RKO (cell line): ENCODE measurements at places on chromosomes 5 and 9.

DNA sequence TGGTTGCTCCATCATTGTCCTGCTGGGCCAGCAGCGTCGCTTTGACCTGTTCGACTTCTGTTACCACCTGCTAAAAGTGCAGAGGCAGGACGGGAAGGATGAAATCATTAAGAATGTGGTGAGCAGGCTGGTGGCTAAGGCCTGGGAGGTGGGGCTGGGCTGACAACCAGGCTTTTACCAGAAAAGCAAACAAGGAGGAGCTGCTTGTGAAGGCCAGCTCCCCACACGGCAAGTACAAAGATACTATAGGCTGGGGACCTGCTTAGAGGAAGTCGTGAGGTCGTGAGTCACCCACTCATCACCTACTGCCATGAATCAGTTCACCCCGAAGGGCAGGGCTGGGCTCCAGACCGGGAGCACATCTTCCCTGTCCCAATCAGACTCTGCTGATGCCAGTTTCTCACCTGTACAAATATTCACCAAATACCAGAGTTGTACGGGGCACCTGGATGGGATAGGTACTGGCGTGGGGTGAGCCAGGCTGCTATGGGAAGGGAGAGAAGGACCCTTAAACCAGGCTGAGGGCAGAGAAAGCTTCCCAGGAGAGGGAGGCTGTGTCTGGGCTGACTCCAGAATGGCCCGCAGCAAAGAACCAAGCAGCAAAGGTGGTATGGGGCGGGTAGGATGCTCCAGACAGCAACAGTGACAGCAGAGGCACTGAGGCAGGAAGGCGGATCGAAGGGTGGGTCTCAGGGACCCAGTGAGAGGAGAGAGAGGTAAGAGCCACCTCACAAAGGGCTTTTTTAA, 69.3 kb upstream of the NIPAL4 start:
- peak; percentile 94 for DNase-seq

DNA sequence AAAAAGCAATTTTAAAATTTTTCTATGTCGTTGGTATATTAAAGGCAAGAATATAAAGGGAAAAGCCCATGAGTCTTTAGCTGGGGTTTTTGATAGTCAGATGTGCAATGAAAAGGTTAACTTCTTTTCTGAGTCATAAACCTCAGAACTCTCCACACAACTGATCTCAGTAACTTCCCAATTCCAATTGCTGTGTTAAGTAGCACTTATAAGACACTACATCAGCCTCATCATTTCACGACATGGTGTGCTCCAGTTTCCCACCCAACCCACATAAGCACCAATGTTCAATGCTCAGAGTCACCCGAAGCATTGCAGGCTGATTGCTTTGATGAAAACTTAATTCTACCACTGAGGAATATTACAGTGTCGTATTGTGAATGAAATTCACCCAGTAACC, 155.8 kb downstream of the TSSK1B start:
- DNase-seq: no peak

DNA sequence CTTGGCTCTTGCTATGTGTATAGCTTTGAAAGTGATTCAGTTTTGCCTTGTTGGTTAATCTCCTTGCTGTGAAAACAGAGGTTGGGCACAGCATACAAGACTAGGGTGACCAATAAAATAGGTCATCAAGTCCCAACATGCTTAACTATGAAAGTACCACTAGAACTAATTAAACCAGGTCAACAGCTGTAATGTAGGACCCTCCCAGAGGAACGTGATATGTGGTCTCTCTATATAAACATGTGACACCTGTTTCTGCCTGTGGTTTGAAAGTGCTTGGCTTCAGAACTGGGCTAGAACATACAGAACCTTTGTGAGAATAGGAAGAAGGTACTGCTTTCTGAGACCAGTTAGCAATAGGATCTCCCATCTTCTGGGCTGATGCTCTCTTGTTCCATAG, 297.1 kb downstream of the FBXL7 start:
- no peak for DNase-seq

GRCh38 chr5:9350301-9350797, 195.5 kb downstream of the SEMA5A start:
- no peak for DNase-seq

DNA sequence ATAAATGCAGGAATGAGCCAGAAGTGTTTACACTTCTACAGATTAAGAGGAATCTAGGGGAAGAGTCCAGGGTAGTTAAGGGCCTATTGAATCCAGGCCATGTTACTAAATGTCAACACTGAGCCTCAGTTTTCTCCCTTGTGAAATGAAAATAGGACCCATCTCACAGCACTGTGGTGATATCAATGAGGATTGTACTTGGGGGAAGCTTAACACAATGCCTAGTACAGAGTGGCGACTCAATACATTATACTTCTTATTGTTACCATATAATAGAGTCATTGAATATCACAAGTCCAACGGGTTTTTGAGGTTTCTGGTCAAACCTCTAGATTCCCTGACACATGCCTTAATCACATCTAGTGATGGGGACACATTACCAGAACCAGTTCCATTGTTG, 4.6 kb downstream of the TRUB2 start:
- DNase-seq: no peak

DNA sequence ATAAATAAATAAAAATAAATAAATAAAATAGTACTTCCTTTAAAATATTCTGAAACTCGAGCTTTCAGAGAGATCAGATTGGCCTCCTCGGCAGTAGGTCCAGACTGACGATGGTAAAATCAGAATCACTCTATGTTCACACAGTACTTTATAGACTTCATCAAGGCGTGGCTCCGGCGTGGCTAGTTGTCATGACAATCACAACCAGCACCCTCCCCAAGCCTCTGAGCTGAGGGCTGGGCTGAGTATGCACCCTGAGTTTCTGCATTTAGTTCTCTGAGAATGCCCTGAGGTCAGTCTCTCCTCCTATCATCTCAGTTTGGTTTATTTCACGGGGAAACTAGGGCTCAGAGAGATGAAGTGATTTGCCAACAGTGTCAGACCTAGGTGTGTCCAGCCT, 43.3 kb upstream of the BARHL1 start:
- DNase-seq: no peak

DNA sequence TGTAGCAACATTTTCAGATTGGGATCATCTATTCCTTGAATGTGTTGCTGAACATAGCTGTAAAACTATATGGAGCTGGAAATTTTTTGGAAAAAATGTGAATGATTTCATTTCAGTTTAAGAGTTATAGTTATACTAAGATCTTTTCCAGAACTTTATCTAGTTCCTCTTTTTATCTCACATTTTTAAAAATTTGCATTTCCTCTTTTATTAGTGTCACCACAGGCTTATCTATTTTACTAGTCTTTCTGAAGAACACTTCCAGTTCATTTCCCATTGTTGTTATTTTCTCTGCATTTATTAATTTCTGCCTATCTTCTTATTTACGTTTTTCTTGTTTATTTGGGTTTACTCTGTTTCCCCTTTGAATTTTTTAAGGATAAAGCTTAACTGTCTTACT, 46.0 kb upstream of the FSTL4 start:
- DNase-seq: no peak

DNA sequence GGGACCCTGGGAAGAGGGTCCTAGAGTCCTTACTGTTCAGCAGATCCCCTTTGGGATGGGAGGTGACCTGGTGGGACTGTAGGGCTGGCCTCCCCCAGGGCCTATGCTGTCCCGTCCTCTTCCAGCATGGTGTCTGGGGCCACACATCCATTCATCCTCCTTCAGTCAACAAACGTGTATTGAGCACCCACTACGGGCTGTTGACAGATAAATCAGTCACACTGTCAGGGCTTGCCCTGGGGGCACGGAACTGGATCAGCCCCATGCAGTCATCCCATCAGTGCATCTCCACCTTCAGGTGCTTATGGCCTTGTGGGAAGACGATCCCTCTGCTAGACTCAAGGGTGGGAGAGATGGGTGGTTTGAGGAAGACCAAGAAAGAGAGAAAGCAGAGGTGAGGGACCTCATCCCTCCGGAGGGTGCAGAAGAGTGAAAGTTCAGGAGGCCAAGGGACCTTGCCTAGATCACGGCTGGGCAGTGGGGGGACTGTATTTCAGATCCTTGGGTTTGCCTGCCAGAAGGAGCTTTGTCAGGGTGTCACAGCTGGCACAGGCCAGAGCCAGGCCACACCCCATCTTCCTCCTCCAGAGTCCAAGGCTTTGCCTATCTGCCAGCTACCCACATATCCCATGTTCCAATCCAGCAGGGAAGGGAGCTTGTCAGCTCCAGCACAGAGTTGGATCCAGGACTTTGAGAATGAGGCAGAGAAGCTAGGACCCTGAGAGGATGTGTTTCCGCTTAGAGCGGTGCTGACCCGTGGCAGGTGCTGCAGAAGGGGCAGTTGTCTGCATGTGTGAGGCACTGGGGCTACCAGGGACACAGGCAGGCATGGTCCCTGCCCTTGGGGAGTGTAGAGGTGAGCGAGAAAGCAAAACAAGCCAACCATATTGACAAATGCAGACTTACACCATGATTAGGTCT, 30.5 kb downstream of the COL27A1 start:
- DNase-seq: no peak
